Kidney (tissue), 22 donors: ENCODE measurements at places on chromosomes 3 and 15. TPM values are rescaled to one million over a fixed set of nuclear protein-coding genes. Genes with fewer than 3 reads are reported as not detected.

Gene ZNF35
- 2.6 TPM for polyA plus RNA-seq

Gene OSBPL10
- 11.8 TPM for polyA plus RNA-seq

Gene LPP
- 6.7 TPM for polyA plus RNA-seq

Gene IGSF10
- polyA plus RNA-seq = 0.82 TPM

Gene MKRN3
- not detected for polyA plus RNA-seq

Gene LSMEM2
- 0.62 TPM for polyA plus RNA-seq

Gene PLSCR5
- not detected for polyA plus RNA-seq

Gene CEMIP
- polyA plus RNA-seq = 0.11 TPM

Gene CCDC39
- polyA plus RNA-seq = not detected

Gene SEMA5B
- polyA plus RNA-seq = 6.6 TPM

Gene AMOTL2
- polyA plus RNA-seq = 19.5 TPM

Gene FEM1B
- 9.8 TPM for polyA plus RNA-seq

Gene CLDN1
- 6.2 TPM for polyA plus RNA-seq

Gene RPSA
- polyA plus RNA-seq = 1,249 TPM

Gene ITPKA
- polyA plus RNA-seq = not detected

Gene AADACL2
- polyA plus RNA-seq = not detected

Gene FBXW12
- polyA plus RNA-seq = not detected

Gene CCDC54
- polyA plus RNA-seq = not detected

Gene MINDY2
- 5.1 TPM for polyA plus RNA-seq

Gene GOLGA8G
- not detected for polyA plus RNA-seq

Gene EPHA6
- not detected for polyA plus RNA-seq

Gene CD200
- polyA plus RNA-seq = 8.5 TPM

Gene WDR82
- 20.9 TPM for polyA plus RNA-seq

Gene FOXB1
- polyA plus RNA-seq = not detected

Gene EPHB3
- polyA plus RNA-seq = 3.8 TPM
